H4 (cell line): ENCODE measurements at places on chromosomes 4 and X. TPM values are rescaled to one million over a fixed set of nuclear protein-coding genes. Genes with fewer than 3 reads are reported as not detected.

Gene VSIG4
- total RNA-seq, result not detected in 2 replicates

- no peak for DNase-seq
Measured at GRCh38 chr4:168619266-168619631, 122.4 kb downstream of the PALLD start.

DNA sequence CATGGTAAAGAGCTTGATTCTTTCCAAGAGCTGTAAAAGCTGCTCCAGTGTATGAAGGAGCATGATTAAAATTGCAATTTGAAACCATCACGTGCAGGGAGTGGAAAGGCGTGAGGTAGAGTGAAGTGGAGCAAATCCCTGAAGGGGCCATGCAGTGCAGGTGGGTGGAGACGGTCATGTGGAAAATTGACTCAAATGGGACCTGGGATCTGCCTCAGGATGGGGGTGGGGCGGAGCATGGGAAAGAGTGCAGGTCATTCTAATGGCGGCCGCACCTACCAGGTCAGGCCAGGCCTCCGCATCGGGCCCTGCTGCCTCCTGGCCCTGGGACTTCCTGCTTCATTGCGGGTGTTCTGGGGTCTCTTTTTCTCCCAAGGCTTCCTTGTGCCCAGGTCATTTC lies 25.3 kb upstream of the TRIM60 start:
- no peak for DNase-seq

DNA sequence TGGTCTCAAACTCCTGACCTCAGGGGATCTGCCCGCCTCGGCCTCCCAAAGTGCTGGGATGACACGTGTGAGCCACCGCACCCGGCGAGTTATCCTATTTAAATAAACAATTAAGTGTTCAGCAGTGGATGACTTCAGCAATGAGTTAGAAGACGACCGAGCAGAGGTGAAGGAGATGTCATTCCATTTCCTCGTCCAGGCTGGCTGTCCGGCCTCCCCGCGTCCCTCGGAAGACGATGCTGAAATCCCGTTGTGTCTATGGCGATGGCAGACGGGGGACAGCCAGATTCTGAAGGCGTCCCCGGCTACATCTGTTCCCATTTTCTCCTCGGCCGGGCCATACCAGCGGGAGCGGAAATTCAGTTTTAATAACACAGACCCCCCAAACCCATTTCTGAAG lies 209.8 kb downstream of the CRLF2 start:
- no peak for DNase-seq

GRCh38 chrX:110561034-110561433 lies 202.4 kb downstream of the RTL9 start:
- no peak for DNase-seq
